ENCODE measurements at places on chromosomes 11 and 22.

GRCh38 chr11:19187833-19188258, 13.9 kb downstream of the CSRP3 start:
- DNase-seq, result no peak

GRCh38 chr22:39570226-39570625, 327 bp upstream of the CACNA1I start:
- no peak for DNase-seq

- DNase-seq, result no peak
These were observed 21.5 kb downstream of the CTSC start for GRCh38 chr11:88315981-88316441.

- no peak for DNase-seq
These were observed 580.1 kb downstream of the BUD13 start for GRCh38 chr11:116192509-116193210.

DNA sequence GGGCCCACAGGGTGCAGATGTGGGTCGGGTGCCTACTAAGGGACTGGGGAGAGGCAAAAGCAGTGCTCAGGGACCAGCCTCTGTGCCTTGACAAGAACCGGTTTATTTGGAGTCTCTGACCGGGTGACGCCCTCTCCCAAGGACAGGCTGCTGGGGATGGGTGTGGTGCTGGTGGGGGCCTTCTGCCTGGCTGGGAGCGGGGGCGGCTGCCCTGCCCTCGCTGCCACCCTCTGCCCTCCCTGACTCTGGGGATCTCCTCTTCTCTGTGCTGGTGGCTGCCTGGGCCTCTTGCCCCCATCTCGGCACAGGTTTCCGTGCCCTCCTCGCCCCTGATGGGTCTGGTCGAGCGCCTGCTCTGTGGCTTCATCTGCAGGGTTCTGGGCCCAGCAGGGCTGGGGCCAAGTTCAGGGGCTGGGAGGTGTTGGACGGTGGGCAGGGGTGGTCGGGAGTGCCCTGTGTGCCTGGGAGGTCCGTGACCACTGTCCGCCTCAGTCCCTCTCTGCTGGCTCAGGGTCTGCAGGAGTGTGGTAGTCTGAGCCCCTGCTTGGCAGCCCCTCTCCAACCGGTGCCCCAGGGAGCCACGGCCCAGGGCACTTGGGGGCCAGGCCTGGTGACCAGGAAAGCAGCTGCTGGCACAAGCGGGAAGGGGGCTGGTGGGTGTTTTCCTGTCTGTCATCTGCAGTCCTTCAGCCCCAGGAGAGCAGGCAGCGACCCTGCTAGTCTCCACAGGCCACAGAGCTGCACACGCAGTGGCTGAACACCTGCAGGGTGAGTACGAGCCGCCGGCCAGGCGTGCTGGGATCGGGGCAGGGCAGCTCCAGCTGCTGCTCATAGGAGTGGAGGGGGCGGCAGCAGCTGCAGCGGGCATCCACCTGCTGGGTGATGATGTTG, 23.5 kb downstream of the MUC6 start:
- DNase-seq, result no peak

GRCh38 chr22:37850801-37851200, 1.6 kb downstream of the EIF3L start:
- no peak for DNase-seq

DNA sequence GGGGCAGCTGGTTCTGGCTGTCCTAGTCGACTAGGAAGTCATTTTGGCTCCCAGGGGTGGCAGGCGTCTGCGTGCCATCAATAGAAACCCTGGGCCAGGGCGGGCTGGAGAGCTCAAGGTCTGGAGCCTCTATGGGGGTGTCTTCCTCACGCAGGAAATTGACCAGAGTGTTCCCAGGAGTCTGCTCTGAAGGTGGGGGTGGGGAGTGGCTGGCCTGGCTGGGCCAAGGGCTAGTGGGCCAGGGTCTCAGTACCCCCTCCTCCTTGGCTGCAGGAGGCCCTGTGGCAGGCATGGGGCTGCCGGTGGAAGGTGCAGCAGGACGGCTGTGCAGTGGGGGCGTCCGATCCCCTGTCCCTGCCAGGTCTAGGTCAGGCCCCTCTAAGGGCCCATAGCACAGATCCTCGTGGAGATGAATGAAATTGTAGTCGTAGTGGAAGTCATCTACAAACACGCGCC, 64.6 kb downstream of the ARFGAP3 start:
- DNase-seq, result no peak

DNA sequence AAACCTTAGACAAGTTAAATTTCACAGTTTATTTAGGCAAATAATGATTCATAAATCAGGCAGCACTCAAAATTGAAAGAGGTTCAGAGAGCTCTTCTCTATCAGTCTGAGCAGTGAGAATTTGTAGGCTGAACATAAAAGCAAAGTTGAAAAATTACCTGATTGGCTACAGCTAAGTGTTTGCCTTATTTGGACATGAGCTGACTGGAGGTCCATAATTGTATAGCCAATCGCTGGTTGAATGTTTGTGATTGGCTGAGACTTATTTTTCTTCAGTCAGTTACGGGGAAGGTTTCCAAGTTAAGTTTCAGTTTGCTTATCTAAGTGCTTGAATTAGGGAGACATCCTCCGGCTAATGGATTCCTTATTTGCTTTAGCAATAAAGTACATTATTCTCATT, 527.5 kb downstream of the CNTN5 start:
- no peak for DNase-seq

GRCh38 chr11:116970485-116971292, 127.5 kb downstream of the SIK3 start:
- no peak for DNase-seq

DNA sequence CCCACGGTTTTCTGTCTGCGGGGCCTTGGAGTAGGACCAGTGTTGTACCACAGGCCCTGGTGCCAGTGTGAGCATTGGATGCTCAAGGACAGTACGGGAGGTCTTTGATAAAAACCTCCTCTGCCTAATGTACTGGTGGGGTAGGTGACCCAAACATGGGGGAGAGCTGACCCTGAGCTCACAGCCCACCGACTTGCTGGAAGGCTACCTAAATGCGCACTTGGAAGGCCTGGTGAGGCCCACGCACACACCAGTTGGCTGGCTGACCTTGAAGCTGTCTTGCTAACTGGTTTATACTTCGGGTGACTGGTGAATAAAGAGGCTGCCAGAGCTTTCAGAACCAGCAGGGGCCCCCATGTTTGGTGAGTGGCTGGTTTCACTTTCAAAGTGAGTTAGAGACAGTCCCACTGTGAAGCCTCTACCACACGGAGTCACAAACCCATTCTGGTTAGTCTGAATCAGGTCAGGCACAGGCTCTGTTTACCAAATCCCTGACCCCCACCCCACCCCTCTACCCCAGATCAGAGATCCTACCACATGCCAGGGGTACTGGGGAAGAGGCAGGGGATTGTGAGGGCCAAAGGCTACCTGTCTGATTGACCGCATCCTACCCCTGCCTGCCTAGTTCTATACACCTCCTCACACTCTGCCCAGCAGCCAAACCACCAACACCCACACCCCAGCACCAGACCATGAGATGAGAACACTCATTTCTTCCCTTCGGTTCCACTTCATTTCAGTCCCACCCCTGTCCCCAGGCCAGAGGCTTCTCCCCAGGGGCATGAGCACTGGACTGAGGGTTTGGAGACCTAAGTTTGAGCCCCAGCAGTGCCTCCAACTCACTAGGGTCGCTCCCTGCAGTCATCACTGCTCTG, 12.7 kb upstream of the IL2RB start:
- DNase-seq, result no peak

DNA sequence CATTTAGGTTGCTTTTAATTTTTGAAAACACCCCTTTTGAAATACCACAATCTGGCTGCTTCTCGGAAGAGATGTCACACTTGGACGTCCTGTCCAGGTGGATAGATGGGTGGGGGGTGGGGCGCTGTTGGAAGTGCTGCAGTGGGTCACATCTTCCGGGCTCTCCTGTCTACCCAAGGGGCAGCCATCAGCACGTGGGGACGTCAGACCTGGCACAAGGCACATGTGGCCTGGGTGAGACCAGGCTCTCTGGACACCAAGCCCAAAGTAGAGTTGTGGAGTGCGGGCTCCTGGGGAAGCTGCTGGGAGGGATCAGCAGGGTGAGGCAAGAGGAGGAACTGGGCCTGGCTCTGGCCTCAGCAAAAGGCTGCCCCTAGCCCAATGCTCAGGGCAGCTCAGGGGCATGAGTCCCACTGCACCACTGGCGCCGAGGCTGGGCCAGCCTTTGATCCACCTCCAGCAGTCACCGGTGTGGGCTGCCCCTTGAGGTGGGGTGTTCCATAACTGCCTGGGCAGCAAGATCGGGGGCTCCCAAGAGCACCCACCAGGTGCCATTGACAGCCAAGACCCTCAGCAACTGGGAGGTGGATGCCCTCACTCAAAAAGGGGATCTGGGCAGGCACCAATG, 68.6 kb upstream of the CCND1 start:
- no peak for DNase-seq

DNA sequence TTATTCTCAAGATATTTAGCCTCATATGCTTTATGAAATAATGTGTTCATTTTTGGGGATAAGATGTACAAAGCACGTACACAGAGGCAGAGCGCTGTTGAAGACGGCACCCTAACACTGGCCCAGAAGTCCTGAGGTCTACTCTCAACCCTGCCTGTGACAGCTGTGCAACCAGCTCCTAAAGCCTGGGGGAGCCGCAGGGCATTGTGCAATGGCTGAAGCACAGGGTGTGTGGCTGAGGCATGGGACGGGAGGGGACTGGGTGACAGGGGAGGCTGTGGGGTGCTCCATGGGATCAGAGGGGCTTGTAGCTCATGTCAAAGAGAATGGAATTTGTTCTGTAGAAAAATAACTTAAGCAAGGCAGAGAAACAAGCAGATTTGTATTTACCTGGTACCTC, 27.7 kb downstream of the FAM227A start:
- no peak for DNase-seq

GRCh38 chr11:91978747-91979146, 245.9 kb upstream of the FAT3 start:
- peak; percentile 29 for DNase-seq

DNA sequence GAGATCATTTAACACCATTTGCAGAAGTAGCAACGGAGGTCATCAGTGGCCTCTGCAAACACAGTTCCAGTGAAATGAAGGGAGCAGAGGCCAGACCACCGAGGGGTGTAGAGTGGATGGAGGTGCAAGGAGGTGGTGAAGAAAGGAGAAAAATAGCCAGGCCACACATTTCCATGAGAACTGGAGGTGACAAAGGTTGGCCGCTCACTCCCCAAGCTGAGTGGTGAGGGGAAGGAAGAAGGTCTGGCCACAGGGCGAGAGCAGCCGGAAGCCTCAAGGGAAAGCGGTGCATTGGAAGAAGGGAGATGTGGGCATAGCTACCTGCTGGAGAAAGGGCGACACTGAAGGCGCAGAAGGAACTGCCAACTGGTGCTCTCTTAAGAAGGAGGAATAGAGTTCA, 20.1 kb upstream of the TMPRSS4 start:
- no peak for DNase-seq

GRCh38 chr22:44399906-44400762, 87.4 kb upstream of the SHISAL1 start:
- DNase-seq, result no peak

- DNase-seq, result no peak
These were observed 77.8 kb downstream of the BBOX1 start for GRCh38 chr11:27118371-27118770.

- DNase-seq, result no peak
These were observed 42.2 kb upstream of the FAM181B start for GRCh38 chr11:82775736-82776346.

GRCh38 chr11:794766-795633, 3.1 kb downstream of the SLC25A22 start:
- no peak for DNase-seq

DNA sequence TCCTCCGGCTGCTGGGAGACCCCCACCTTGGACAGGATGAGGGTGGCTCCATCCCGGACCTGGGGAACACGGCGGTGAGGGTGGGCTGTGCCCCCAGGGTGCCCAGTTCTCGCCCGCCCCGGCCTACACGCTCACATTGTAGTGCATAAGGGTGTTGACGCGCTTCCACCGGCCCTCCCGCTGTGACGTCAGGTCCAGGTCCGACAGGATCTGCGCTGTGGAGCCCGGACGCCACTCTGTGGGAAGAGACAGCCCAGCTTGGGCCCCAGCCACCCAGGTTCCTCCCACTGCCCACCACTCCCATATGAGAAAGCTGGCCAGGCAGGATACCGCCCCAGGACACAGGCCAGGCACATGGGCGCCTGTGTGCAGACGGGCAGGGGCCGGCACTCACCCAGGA, 8.3 kb upstream of the MAPK11 start:
- DNase-seq, result no peak

GRCh38 chr11:75492181-75492820, 33.4 kb downstream of the GDPD5 start:
- DNase-seq, result no peak

DNA sequence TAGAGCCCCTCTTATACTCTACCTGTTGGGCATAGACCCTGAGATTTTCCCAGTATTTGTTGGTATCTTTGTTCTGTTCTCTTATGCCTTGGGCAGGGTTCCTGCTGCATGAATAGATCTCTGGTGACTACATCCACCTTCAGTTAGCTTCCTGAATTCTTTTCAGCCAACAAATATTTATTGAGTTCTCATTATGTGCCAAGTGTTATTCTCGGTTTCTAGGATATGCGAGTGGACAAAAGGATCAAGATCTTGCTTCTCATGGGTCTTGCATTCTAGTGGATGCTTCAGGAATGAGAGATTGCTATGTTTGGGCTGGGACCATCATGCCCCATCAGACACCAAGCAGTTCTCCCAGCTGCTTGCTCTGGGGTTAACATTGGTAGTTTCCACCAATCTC, 340.0 kb downstream of the METTL15 start:
- peak; percentile 50 for DNase-seq

- DNase-seq, result no peak
These were observed 3.1 kb downstream of the PPP2R1B start for GRCh38 chr11:111762981-111763643.

- DNase-seq, result no peak
These were observed 277.6 kb upstream of the SYN3 start for GRCh38 chr22:33335611-33336279.

DNA sequence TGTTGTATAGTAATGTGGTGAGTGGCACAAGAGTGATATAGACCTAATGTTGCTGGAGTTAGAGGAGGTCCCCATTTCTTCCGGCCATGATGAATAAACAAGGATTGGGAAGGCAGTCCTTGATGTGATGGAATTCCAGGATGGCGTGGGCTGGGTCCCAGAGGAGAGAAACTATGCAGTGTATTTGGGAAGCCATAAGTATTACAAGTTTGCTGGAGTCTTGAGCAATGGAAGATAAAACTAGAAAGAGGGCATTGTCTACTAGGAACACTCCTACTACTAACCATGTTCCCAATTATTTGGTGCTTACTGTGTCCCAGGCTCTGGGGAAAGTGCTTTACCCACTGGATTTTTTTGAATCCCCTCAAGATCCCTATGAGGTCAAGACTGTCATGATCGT, 20.0 kb downstream of the LDLRAD3 start:
- no peak for DNase-seq

DNA sequence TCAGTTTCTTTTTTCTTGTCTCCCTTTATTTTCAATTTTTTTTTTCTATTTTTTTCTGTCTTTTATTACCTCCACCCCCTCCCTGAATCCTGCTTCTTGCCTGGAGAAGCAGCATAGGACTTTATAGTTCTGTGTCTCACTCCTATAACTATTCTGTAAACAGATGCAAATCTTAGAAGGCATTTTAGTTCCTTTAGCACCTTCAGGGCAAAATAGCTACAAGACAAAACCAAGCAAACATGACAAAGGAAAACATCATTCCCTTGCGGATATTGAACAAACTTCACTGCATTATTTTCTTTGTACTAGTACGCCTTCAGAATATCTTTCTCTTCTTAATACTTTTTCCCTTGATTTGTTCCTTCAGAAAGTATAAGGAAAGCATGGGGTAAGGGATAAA, 446.2 kb upstream of the CHORDC1 start:
- no peak for DNase-seq

- DNase-seq, result no peak
These were observed 72.8 kb downstream of the TP53I11 start for GRCh38 chr11:44877571-44878497.

GRCh38 chr22:33350491-33350890, 292.3 kb upstream of the SYN3 start:
- DNase-seq, result no peak

All from GM04503 (cell line).